Kasumi-1 (cell line): ENCODE measurements at places on chromosomes 3 and 15.

GRCh38 chr3:58198804-58199203 lies 12.0 kb downstream of the DNASE1L3 start:
- DNase-seq = no peak

DNA sequence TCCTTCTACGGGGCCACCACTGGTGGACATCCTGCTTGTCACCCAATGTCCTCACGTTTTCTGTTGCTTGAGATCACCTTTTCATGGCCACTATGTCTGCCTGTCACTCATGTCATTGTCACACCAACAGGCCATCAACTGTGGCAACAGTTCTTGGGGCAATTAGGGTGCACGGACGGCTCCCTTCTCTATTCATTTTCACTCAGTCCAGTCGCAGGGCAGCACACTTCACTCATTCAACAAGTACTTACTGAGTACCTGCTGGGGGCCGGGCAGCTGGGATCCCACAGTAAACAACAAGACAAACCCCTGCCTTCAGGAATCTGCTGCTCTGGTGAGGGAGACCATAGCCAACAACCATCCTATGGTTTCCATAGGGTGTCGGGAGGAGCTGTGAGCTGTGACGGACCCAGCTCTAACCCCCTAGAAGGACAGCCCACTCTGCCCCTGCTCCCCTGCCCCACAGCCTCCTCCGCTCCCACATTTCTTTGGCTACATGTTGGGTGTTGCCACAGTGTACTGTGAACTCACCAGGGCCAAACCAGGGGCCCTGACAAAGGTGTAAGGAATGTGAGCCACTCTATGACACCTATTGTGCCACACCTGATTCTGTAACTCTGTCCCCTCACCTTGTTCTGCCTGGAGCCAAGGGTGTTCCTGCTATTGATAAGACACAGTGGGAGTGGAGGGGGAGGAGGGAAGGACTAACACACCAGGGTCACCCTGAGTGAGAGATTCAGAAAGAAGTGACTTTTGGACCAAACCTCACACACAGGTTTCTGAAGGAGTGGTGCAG lies 1.9 kb downstream of the VILL start:
- DNase-seq = no peak

GRCh38 chr15:70344666-70345065 lies 246.9 kb upstream of the TLE3 start:
- DNase-seq = no peak

GRCh38 chr15:61146931-61147230 lies 82.2 kb downstream of the RORA start:
- no peak for DNase-seq

DNA sequence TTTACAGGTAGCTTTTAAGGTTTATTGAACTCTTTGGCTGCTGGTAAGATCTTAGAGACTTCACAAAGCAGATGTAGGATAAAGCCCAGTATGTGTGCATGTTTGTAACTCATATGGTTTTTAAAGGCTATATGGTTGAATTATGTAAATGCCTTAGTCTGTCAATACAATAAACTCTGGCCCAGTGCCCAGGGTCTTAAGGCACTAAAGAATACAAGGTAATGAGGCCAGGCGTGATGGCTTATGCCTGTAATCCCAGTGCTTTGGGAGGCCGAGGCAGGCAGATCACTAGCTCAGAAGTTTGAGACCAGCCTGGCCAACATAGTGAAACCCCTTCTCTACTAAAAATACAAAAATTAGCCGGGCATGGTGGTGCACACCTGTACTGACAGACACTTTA lies 170.3 kb upstream of the CGNL1 start:
- no peak for DNase-seq

DNA sequence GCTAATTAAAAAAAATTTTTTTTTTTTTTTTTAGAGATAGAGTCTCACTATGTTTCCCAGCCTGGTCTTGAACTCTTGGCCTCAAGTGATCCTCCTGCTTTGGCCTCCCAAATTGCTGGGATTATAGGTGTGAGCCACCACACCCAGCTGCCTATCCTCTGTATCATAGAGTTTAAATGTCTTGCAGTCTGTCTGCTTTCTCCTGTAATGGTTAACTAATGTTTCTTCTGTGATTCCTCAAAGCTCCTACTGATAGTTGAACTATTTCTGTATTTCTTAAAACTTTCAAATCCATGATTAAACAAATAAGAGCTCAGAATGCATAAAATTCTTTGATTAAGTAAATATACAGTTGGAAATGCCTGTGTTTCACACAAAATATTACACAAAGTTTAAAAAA lies 115.4 kb upstream of the TPM1 start:
- DNase-seq = no peak

GRCh38 chr3:150797155-150797554 lies 34.2 kb upstream of the SIAH2 start:
- no peak for DNase-seq

DNA sequence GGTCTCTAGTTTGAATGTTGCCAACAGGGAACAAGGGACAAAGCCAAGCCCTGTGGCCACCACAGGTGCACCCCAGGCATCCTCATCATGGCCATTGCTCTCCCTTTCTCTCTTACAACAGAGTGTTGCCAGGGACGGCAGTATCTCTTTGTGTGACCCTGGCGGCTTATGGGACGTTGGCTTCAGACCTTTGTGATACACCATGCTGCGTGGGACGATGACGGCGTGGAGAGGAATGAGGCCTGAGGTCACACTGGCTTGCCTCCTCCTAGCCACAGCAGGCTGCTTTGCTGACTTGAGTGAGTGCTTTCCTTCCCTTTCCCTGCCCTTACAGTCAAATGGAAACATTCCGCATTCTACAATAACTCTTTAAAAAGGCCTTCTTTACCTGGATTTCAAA lies 38.2 kb downstream of the BOC start:
- no peak for DNase-seq

GRCh38 chr3:64318001-64318400 lies 92.7 kb upstream of the PRICKLE2 start:
- no peak for DNase-seq
